Fibroblast of skin of right quadriceps (primary cell): ENCODE measurements at places on chromosomes 6 and 20.
A peak's percentile ranks its signal among the peaks of the same experiment; 100 is the strongest.

- peak; percentile 52 for DNase-seq
Observed at GRCh38 chr6:113055061-113055460, 707.9 kb downstream of the RFPL4B start.

- DNase-seq: no peak
Observed at GRCh38 chr6:95587989-95588388, 10.7 kb downstream of the MANEA start.

- DNase-seq: no peak
Observed at GRCh38 chr6:103982574-103982973, 877.1 kb downstream of the HACE1 start.

DNA sequence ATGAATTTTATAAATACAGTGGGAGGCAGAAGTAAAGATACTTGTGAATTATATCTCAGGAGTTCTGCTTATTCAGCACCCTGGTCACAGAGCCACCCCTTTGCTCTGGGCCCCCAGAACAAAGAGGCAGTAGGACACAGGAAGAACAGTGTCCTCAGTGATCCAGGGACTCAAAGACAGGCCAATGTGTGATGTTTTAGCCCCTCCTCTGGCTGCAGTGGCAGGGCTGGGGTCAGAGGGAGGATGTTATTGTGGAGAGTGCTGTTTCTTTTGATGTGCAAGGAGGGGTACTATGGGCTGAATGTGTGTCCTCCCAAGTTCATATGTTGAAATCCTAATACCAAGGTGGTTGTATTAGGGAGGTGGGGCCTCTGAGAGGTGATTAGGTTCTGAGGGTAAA, 74.1 kb upstream of the MAP3K7 start:
- no peak for DNase-seq

DNA sequence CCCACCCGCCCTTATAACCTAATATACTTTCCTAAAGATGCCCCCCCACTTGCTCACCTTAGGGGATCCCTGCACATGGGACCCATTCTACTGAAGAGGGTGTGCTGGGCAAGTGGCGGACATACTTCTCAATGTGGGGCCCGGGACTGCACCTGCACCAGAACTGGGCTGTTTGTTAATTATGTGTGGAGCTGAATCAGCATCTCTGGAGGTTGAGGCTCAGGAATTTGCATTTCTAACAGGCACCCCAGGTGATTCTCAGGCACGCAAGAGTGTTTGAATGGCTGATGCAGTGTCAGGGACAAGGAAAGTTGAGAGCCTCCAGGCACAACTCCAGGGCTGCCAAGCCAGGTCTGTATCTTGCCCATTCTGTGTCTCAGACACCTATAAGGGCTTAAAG, 8.9 kb upstream of the PTPRT start:
- no peak for DNase-seq
